Nucleus accumbens (tissue), 56 donors: ENCODE measurements at places on chromosomes 2 and 18.

DNA sequence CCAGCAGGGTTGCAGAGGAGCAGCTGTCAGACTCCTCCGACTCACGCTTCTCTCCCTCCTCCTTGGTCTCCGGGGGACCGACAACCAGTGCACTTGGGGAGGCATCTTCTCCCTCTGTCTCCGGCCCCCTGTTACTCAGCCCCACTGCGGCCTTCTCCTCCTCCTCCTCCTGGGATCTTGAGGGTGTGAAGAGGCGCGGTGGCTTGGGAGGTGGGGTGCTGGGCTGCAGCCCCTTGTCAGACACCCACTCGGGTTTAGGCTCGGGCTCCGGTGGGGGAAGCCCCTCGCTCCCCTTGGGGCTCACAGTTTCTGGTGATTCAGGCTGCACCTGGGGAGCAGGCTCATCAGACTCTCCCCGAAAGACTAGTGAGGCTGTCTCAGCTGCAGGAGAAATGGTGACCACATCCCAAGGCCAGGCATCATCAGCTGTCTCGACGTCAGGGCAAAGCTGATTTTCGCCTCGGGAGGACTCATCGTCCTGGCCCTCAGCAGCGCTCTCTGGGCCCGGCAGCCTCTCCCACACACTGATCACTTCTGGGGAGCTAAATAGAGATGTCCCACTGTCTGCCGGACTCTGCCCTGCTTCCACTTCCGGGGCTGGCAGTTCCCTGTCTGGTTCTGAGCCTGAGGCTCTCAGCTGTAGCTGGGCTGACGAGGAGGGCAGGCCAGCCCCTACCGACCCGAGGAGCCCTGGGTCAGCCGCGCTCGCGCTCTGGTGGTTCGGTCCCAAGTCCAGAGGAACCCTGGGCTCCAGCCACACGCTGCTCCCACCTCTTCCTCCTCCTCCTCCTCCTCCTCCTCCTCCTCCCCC is 9.0 kb upstream of the SFXN5 start:
- DNase-seq, result no peak

- DNase-seq, result peak; percentile 78
Measured at GRCh38 chr2:156333951-156334495, 1.5 kb upstream of the NR4A2 start.

DNA sequence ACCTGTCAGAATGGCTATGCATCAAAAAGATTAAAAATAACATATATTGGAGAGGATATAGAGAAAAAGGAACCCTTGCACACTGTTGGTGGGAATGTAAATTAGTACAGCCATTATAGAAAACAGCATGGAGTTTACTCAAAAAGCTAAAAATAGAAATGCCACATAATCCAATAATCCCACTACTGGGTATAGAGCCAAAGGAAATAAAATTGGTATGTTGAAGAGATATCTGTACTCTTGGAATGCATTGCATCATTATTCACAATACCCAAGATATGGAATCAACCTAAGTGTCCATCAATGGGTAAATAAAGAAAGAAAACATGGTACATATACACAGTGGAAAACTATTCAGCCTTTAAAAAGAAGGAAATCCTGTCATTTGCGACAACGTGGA is 77.2 kb downstream of the C1D start:
- no peak for DNase-seq

- no peak for DNase-seq
Measured at GRCh38 chr18:2348003-2348402, 223.3 kb downstream of the METTL4 start.

DNA sequence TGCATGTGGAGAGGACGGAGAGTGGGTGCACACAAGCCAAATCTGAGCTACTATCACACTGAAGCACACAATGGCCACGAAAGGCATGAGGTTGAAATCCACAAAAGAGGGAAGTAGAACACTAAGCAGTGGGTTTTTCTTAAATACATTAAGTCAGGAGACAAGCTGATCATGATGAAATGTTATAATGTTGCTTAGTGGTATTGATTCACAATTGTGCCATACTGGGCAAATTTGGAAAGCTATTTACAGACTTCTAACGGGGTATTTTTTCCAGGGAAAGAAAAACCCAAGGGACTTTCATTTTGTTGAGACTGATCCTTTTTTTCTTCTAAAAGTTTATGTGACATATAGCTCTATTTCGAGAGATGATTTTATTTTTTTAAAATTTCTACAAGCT is 100.8 kb upstream of the CNGA3 start:
- no peak for DNase-seq

GRCh38 chr2:128279786-128280157 is 38.9 kb downstream of the HS6ST1 start:
- no peak for DNase-seq

DNA sequence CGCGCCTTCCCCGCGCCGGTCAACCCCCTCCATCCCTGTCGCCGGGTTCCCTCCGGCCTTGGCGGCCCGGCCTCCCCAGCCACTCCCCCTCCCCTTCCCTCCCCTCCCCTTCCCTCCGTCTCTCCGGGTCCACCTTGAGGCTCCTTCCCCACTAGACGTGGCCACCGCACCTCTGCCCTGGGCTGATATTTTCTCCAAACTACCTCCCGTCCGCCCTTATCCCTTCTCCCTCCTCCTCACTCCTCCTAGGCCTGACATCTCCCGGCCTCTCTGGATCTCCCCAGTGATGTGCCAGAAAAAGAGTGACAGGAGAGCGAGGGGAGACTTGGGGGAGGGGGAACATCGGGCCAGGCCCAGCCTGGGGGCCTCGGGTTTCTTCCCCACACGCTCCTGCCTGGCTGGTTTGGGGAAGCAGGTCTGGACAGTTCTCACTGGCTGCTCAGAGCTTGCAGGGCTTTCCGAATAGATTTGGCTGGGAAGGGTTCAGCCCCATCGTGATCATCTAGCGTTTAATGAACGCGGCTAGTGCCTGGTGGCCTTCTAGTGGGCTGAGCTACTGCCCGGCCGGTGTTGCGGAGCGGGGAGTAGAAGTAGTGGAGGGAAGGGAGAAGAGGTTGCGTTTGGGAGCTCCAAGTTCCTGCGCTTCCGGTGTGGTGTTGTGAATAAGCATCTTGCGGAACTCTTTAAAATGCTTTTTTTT is 641 bp downstream of the MAPRE3 start:
- no peak for DNase-seq

DNA sequence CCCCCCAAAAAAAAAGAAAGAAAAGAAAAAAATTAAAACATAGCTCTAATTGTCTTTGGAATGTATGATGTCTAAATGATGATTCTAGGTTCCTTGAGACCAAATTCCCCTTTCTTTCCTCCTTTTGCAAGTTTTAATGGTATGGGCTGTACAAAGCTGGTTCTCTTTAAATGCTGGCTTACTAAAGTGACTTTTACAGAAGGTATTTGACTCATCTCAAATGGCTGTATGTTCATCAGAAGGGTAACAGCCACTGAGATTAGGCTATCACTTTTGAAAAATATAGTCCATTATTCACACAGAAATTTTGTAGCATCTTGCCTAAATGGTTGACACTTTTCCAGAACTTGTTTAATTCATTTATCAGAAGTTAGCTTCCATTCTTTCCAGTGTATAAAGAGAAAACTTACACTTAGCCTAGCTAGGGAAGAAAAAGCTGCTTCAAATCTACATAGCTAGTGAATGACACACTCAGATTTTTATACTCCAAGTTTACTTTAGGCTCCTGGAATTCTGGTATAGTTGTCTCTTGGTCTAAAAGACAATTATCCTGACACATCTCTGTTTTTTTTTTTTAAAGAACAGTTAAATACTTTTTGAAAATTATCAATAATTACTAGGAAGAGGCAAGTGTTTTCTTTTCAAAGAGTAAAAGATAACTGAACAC is 622.6 kb downstream of the LRP1B start:
- no peak for DNase-seq

- DNase-seq, result no peak
Measured at GRCh38 chr2:65373365-65373918, 59.0 kb downstream of the SPRED2 start.
